ENCODE measurements at places on chromosomes 1 and 21.

- no peak for DNase-seq
These were observed 594.6 kb downstream of the PTPRU start for GRCh38 chr1:29830916-29831315.

GRCh38 chr21:29818383-29818921 lies 121.3 kb downstream of the GRIK1 start:
- no peak for DNase-seq

DNA sequence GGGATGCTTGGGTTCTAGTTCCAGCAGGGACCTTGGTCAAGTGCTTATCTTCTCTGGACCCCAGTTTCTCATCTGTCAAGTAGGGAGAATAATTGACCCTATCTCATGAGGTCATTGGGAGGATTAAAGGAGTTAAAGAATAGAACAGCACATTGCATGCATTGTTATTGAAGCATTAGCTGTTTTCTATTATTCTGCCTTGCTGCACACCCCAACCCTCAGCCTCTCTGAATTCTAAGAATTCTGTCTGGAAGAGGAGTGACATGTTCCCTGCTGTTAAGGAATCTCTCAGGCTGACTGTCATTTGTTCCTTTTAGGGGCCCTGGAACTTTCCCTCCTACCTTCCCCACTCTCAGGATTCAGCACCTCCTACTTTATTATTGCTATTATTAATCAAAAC lies 73.9 kb downstream of the NENF start:
- no peak for DNase-seq

DNA sequence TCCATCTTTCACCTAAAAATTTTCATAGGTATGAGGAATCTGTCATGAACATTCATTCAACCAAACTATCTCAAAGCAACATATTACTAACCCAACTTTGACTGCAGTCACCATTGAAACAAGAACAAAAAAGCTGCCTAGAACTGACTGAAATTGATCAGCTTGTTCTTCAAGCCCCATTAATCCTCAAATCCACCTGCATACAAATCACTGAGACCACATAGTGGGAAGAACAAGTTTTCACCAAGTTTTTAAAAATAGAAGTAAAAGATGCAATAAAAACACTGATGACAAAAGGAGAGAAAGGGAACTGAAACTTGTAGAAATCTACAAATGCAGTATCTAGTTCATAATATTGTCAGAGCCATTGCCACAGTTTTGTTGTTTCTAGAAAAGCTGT lies 6.1 kb downstream of the SORT1 start:
- no peak for DNase-seq

- no peak for DNase-seq
These were observed 6.7 kb downstream of the CSF3R start for GRCh38 chr1:36475910-36476604.

Measured in fibroblast of skin of scalp (primary cell).